ENCODE measurements at places on chromosomes 5 and 9.

DNA sequence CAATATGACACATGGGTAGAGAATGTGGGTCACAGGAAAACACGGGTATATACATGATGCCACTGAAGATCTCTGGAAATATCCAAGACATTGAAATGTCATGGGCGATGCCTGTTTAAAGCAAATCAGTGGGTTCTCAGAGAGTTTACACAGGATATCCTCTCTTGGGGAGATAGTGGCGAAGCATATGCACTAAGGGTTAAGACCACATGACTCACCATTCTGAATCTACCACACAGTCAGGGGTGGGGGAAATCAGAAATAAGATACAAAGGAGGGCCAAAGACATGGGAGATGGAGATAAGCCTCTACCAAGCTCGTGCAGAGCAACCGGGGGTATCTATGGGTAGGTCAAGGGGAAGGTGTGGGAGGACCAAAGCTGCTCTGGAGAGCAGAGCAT lies 58.8 kb downstream of the SH3PXD2B start:
- DNase-seq, result peak; percentile 28

- no peak for DNase-seq
Observed at GRCh38 chr9:129840034-129840433, 4.8 kb downstream of the USP20 start.

DNA sequence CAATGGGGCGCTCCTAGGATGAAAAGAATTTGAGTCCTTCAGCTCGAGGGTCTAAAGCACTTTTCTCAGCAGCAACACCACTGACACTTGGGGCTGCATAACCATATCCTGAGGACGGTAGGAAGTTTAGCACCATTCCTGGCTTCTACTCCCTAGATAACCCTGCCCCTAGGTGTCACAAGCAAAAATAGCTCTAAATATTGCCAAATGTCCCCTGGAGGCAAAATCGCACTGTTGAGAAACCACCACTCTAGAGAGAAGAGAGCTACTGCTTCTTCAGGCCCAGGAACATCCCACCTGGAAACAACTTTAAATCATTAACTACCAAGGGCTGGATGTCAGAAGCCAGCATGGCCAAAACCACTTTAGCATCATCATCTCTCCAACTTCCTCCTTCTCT lies 29.8 kb downstream of the MYO10 start:
- DNase-seq, result no peak

DNA sequence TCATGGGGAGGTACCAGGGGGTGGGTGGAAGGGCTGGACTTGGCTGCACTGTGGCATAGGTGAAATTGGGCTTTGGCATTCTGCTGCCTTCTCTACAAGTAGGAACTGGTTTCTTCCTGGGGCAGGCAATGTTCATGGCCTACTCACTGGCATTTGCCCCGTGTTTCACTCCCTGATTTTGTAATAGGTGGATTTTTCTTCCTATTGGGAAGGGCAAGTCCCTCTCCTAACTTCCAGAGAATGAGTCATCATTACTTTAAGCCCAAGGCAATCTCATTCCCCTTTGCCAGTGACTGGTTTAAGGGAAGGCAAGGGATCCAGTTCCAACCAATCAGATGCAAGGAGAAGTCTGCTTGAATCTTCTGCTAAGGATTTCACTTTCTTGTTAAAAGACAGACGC lies 67.9 kb upstream of the ANKRD55 start:
- no peak for DNase-seq

GRCh38 chr5:163385271-163385670 lies 52.1 kb upstream of the CCNG1 start:
- no peak for DNase-seq

GRCh38 chr9:35666045-35666444 lies 1.1 kb upstream of the ARHGEF39 start:
- peak; percentile 70 for DNase-seq

Data from fibroblast of skin of right quadriceps (primary cell).